ENCODE measurements at places on chromosomes 5 and 9. TPM values are rescaled to one million over a fixed set of nuclear protein-coding genes. Genes with fewer than 3 reads are reported as not detected.

- no peak for DNase-seq
These were observed 221.2 kb downstream of the MEF2C start for GRCh38 chr5:88661806-88662207.

DNA sequence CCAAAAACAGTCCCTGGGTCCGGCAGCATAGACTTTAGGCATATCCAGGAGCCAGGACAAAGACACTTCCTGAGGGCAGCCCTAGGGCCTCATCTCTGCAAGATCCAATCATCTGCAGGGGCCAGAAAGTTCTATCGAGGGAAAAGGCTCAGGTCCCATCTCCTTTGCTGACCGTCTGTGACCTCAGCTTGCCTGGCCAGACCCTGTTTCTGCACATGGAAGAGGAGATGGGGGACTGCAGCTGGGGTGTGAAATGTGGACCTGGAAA, 51.0 kb upstream of the FCN1 start:
- no peak for DNase-seq

DNA sequence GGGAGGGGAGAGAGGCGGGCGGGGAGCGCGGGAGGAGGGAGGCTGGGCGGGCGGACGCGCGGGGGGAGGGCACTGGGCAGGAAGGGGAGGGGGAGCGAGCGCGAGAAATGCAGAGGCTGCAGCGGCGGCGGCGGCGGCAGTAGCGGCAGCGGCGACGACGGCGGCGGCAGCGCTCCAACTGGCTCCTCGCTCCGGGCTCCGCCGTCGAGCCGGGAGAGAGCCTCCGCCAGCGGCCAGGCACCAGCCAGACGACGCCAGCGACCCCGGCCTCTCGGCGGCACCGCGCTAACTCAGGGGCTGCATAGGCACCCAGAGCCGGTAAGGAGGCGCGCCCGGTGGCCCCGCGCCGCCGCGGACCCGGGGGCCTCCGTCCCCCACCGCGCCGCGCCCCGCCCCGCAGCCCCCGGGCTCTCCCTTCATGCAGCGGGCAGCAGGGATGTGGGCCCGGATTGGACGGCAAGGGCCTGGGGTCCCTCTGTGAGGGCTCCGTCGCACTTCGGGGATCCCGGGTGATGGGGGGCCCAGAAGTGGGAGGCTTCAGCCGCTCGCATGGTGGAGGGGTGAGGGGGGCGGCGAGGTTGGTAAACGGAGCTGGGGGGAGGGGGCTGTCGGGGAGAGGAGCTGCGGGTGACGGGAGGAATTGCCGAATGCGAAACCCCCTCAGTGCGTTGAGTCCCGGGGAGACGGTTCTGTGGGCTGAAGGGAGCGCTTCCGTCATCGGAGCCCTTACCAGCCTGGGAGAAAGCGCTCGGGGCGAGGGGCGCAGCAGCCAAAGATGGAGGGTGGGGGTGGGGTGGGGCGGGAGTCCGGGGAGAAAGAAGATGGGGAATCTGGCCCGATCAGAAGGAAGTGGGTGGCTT, at the start of gene BASP1:
Gene BASP1 (plus strand): TSS at position 139 of the 860 bp plus-strand sequence. CDS start 57,586 bp downstream, outside the sequence.
- peak; percentile 82 for DNase-seq

GRCh38 chr5:80870442-80870841, 89.7 kb upstream of the RASGRF2 start:
- no peak for DNase-seq

DNA sequence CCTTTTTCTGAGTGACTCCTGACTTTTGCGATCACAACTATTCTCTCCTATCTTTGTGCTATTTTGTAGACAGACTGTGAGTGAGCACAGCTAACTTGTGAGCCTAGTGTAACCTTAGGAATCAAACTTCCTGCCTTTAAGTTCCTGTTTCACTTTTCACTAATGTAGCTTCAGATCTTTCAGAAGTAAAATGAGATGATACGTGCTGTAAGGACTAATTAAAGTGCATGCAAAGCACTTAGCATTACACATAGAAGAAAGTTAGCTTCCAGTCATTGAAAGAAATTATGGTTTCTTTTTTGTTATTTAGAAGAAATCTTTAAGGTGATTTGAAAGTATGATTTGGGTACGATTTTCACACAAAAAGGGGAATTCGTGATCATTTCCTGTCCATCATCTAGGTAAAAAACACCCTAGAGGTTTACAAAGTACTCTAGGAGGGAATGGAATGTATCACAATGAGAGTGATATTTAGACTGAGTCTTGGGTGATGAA, 122.7 kb downstream of the ST8SIA4 start:
- no peak for DNase-seq

- DNase-seq, result peak; percentile 100
These were observed 22.1 kb downstream of the GFPT2 start for GRCh38 chr5:180330810-180331646.

DNA sequence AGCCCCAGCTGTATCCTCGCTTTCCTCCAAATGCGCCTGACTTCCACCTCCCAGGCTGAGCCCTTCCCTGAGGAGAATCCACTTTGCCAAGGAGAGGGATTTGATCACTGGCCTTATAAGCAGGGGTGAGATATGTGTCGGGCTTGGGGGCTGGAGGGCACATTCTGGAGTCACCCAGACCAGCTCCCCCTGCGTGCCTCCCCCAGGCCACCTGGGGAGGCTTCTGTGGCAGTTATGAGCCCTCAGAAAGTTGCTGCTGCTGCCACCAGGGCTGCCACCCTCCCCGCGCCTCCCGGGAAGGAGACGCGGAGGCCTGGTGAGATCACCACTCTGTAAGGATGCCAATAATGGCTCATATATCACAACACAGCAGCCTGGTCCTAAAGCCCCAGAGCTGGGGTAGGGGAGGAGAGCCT, 211.5 kb downstream of the PAPPA start:
- peak; percentile 82 for DNase-seq

- no peak for DNase-seq
These were observed 13.8 kb downstream of the TMEM267 start for GRCh38 chr5:43469671-43470391.

DNA sequence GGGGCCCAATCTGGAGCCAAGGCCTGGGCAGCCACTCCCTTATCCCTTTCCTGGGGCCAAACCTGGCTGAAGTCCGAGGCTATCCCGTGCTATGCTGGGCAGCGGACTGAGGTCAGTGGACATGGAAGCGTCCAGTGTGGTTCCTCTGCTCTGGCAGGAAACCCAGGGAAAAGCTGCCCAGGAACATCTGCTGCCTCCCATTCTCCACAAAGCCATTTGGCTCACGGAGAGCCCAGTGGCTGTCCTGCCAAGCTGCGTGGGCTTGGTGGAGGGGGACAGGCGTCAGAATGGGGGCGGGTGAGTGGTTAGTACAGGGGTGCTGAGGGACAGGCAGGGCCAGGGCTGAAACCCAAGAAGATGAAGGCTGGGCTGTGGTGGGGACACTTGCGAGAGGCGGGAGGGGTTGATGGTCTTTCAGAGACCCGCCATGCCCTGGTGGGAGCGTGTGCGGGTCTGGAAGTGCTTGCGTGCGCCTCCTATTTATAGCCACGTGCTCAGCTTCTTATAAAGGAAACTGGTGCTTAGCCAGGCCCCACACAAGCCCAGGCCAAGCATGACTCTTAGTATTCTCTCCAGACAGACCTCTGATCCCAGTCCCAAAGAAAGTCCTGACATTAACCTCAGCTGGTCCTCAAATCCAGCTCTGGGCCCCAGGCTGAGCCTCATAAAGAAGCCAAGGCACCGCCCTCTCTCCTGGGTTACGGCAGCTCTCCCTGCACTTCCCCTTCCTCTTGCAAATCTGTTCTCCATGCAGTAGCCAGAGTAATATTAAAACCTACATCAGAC, 9.4 kb upstream of the SLC6A7 start:
- DNase-seq, result peak; percentile 84

DNA sequence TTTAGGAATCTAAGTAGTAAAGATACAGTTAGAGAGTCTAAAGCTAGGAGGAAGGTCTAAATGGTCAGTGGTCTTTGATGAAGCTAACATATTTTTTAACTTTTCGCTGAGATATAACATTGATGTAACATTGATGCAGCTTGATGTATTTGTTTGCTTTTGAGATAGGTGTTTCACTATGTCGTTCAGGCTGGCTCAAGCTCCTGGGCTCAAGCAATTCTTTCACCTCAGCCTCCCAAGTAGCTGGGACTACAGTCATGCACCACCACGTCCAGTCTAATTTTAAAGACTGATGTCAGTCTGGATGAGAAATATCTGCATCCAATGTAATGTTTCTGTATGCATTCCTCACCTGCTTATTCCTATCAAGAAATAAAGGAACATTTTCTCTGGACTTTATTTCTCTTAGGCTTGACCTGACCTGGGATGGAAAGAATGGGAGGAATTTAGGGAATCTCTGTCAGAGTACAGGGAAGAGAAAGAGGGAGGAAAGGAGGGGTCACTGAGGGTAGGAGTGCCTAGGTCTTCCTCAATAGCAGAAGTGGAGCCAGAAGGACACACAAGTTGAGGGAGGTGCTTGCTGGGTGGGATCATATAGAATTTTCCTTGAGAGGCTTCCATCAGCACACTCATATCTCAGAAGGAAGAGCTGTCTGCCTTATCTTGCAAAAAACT, 101.5 kb upstream of the GPBP1 start:
- DNase-seq, result no peak

TICAM2 gene
- 8.8 TPM for total RNA-seq

SCGB3A1 gene
- total RNA-seq, result not detected

ARSI gene
- total RNA-seq, result 8.5 TPM

NHP2 gene
- total RNA-seq, result 85.7 TPM
